ENCODE measurements at places on chromosomes 5 and 9.

GRCh38 chr9:90552317-90552716 is 90.3 kb downstream of the DIRAS2 start:
- no peak for DNase-seq

GRCh38 chr5:128684961-128685360 is 146.9 kb upstream of the FBN2 start:
- no peak for DNase-seq

DNA sequence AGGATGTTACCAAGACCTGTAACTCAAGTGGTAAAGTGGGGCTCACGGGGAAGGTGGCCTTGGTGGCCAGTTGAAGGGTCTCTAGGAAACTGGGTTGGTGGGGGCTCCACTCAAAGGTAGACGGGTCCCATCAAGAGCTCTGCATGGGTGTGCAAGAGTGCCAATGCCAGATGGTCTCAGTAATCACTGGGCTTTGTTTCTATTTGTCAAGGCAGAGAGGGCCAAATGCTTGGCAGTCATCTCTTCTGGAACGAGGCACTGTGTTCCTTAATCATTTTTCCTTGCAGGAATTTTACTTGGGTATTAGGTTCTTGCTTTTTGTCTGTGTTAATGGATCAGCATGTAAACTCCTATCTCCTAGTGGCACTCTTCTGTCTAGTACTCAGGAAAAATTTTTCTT is 220.8 kb downstream of the DIRAS2 start:
- DNase-seq = no peak

GRCh38 chr5:157540707-157541446 is 34.7 kb downstream of the ADAM19 start:
- DNase-seq = no peak
